NK-92 treated with Interleukin-12 subunit alpha and Interleukin-12 subunit beta, amount 100 ng/mL, for 24 hours (cell line): ENCODE measurements at places on chromosomes 3 and 15.
A peak's percentile ranks its signal among the peaks of the same experiment; 100 is the strongest.

GRCh38 chr15:89631902-89632264, 23.4 kb downstream of the KIF7 start:
- no peak for DNase-seq

DNA sequence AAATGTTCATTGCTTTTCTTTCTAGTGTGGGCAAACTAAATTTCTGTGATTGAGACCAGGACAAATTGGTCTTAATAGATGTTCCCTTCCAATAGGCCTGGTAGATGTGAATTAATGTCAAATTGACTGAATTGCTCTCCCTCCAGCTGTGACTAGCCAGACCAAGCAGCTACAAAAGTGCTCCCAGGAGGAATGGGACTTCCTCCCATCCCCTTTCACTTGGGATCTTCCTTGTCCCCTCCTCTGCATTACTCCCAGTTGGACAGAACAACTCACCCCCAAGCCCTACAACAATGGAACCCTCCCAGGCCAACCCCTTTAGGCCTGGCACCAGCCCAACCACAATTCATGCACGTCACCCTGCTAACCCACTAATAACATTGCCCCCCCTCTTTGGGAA, 19.6 kb upstream of the ZKSCAN7 start:
- no peak for DNase-seq

- no peak for DNase-seq
These were observed 18.5 kb downstream of the RYK start for GRCh38 chr3:134232151-134232550.

DNA sequence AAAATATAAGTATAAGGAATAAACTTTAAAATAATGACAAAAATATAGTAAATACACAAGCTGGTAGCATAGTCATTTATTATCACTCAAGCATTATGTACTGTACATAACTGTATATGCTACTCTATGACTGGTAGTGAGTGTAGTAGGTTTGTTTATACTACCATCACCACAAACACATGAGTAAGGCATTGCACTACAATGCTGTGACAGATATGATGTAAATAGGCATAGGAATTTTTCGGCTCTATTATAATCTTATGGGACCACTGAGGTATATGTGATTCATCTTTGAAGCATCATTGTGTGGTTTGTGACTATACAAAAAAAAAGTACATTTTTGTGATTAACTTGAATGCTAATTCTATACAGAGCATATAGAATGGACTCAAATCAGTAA, 35.3 kb upstream of the FBN1 start:
- DNase-seq: no peak

DNA sequence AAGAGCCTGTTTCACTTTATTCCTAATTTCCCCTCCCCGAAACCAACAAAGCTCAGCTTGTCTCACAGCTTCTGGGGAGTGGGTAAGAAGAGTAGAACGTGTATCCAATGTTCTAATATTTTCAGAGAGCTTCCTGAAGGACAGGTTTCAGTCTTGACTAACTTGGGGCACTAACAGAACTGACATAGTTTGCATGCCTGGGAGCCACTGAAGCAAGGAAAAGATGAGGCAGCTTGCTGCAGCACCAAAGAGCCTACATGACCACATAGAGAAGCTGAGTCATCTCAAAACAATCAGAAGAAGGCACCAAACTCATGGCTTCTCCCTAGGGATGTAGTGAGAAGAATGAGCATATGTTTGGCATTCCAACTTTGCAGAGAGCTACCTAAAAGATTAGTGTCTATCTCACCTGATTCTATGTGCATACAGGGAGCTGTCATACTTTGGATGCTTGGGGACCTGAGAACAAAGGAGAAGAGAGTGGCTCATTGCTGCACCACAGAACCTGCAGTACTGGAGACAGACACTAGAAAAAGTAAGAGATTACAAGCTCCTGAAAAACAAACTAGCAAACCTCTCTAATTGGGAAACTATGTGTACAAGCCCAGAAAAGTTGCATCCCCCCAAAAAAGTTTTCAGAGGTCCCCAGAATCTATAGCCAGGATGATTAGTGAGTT, 86.9 kb downstream of the DCLK3 start:
- DNase-seq: no peak

GRCh38 chr3:122148941-122149627, 34.4 kb upstream of the CASR start:
- DNase-seq: no peak

- no peak for DNase-seq
These were observed 213.2 kb downstream of the XXYLT1 start for GRCh38 chr3:195057716-195058115.

DNA sequence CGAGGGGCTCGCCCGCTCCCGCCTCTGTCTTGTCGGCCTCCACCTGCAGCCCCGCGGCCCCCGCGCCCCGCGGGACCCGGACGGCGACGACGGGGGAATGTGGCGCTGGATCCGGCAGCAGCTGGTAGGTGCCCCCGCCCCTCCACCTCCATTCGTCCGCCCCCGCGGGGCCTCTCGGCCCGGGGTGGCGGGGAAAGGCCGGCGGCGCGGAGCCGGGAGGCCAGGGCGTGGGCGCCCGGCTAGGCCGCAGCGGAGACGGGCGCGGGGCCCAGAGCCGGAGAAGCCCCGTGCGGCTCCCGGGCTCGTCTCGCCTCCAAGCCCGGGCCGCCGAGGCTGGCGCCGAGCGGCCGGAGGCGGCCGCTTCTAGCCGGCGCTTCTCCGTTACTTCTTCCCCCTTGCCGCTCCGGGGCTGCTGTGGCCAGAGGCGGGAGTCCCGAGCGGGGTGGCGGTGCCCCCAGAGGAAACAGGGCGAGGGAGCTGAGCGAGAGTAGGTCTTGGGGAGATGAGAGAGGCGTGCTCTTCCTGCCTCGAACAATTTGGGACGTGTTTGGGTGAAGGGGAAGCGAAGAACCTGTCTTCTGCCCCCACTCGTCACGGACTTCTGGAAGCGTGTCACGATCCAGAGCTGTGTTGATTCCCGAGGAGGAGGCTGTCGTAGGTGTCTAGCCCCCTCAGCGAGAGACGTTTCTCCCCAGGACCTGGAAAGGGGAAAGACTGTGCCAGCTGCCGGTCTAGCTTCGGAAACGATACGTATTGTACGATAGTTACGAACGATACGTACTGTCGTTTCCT, 555 bp downstream of the ATP11B start:
- DNase-seq: peak; percentile 79

GRCh38 chr3:10516544-10517452, 11.4 kb upstream of the ATP2B2 start:
- DNase-seq: no peak

DNA sequence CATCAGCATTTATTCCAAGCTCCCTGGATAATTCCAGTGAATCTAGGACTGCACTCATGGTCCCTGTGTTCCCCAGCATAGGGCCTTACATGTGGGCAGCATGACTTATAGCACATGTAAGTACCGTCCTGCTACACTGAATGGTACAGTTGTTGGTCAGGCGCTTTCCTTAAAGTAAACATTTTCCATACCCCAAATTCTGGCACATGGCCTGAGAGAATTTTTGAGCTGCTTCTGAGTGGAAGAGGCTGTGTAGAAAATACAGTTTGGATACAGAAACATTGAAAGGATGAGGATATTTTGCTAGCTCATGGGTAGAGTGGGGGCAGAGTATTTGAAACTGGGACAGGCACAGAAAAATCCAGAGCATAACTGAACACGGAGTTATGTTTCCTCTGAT, 27.6 kb downstream of the CORO2B start:
- DNase-seq: no peak

DNA sequence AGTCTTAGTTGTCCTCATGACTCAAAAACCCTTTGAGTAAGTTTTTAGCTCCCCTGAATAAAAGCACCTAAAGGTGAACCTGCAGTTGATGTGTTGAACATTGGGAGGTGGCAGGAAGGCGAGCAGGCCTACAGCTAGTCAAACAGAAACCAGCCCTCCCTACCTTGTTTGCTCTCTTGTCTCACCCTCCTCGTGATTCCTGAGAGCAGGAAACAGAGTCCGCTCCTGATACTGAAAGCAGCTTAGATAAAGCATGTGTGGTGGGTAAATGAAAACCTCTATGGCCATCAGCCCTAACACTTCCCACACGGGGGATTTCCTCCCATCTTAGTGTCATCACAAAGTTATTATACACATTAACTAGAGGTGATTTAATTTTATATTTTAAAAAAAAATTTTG, 21.8 kb upstream of the CLDN18 start:
- no peak for DNase-seq

DNA sequence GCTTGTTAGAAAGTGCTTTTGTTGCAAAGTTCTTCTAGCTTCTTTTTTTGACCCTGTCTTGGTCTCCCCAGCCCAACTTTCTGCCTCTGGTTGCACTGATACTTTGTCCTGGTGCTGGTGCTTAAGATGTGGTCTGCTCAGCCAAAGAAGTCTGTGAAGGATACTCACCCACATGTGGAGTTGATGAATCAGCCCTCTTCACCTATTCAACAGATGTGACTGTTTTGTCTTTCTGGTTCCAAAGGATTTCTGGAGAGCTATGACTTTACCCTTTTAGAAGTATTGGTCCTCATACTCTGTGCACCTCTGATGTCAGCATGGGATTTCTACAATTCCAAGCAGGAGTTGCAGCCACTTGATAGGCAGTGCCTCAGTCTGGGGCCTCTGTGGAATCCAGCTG, 84.1 kb downstream of the PCCB start:
- DNase-seq: no peak

- no peak for DNase-seq
These were observed 1072.0 kb downstream of the NSUN3 start for GRCh38 chr3:95134693-95135413.

DNA sequence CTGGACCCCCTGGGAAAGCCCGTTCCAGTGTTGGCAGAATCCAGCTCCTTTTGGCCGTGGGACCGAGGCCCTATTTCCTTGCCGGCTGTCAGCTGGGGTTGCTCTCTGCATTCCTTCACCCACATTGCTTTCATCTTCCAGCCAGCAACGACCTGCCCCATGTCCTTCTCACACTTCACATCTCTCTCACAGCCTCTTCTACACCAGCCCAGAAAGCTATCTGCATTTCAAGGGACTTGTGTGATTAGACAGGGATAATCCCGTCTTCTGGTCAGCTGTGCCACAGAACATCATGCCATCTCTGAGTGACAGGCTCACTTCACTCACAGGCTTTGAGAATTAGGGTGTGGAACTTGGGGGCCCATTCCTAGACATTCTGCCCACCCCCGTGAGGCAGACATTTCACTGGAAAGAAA, 16.4 kb downstream of the EFCC1 start:
- no peak for DNase-seq

- no peak for DNase-seq
These were observed 8.8 kb upstream of the LRCH3 start for GRCh38 chr3:197782230-197782629.

GRCh38 chr3:186997061-186997460, 66.7 kb downstream of the ST6GAL1 start:
- no peak for DNase-seq

GRCh38 chr15:66648588-66648987, 53.4 kb upstream of the SMAD6 start:
- no peak for DNase-seq

DNA sequence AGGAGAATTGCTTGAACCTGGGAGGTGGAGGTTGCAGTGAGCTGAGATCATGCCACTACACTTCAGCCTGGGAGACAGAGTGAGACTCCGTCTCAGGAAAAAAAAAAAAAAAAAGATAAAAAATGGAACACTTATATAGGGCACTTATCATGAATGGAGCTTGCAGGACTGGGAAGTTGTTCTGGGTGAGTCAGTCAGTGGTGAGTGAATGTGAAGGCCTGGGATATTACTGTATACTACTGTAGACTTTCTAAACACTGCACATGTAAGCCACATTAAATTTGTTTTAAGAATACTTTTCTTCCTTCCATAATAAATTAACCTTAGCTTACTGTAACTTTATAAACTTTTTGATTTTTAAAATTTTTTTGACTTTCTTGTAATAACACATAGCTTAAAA, 59.8 kb downstream of the SFMBT1 start:
- no peak for DNase-seq

DNA sequence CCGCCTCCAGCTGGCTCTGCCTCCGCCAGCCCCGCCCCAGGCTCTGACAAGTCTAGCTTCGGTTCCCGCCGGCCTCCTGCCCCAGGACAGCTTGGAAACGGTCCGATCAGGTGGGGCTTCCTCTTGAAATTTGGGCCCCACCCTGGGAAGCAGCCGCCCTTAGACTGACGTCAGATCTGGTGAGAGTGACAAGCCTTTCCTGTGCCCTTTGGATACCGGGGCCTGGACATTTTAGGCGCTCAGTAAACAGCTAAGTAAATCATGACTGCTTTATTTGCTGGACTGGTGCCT, 378 bp upstream of the HYAL3 start:
- DNase-seq: no peak
